ENCODE measurements at places on chromosomes 11 and 22. TPM values are rescaled to one million over a fixed set of nuclear protein-coding genes. Genes with fewer than 3 reads are reported as not detected.

MS4A6E gene
- not detected for total RNA-seq

CRACR2B gene
- 5.0 TPM for total RNA-seq

PICALM gene
- 84.8 TPM for total RNA-seq

KIRREL3 gene
- 11.6 TPM for total RNA-seq

CSNK2A3 gene
- 1.8 TPM for total RNA-seq

IL18BP gene
- 3.6 TPM for total RNA-seq

FAM227A gene
- total RNA-seq = 0.64 TPM

OR4A16 gene
- not detected for total RNA-seq

APOBEC3B gene
- total RNA-seq = 28.4 TPM

CD82 gene
- total RNA-seq = 7.0 TPM

NNMT gene
- total RNA-seq = 379 TPM

GAB4 gene
- not detected for total RNA-seq

FOLH1 gene
- total RNA-seq = not detected

CLTCL1 gene
- total RNA-seq = 3.6 TPM

CCND1 gene
- total RNA-seq = 209 TPM

NUDT8 gene
- total RNA-seq = 14.5 TPM

LDHAL6A gene
- total RNA-seq = not detected

WNT7B gene
- 82.3 TPM for total RNA-seq

WNT11 gene
- total RNA-seq = 1.4 TPM

TUBA8 gene
- 0.25 TPM for total RNA-seq

GLB1L3 gene
- 0.05 TPM for total RNA-seq

KRTAP5-10 gene
- not detected for total RNA-seq

CARD18 gene
- total RNA-seq = not detected

CLDN5 gene
- not detected for total RNA-seq

ZNF280A gene
- 3.5 TPM for total RNA-seq

MYO18B gene
- total RNA-seq = 0.07 TPM

XKR3 gene
- not detected for total RNA-seq

SCGB1D2 gene
- total RNA-seq = not detected

MYRF gene
- 20.8 TPM for total RNA-seq

EXPH5 gene
- total RNA-seq = 0.03 TPM

NXPE4 gene
- total RNA-seq = not detected

MIOX gene
- total RNA-seq = not detected

FAT3 gene
- total RNA-seq = 0.59 TPM

IL10RA gene
- total RNA-seq = 0.07 TPM

PKNOX2 gene
- total RNA-seq = not detected

VWCE gene
- 0.61 TPM for total RNA-seq

NTM gene
- total RNA-seq = not detected

IFITM10 gene
- 2.1 TPM for total RNA-seq

CTSF gene
- 34.5 TPM for total RNA-seq

CCDC81 gene
- 0.33 TPM for total RNA-seq

GGT5 gene
- total RNA-seq = 2.7 TPM

UCP3 gene
- total RNA-seq = 1.2 TPM

GAL gene
- 17.0 TPM for total RNA-seq

OR2AG1 gene
- not detected for total RNA-seq

OR10G7 gene
- total RNA-seq = not detected

RFPL2 gene
- total RNA-seq = 0.13 TPM

USP2 gene
- 0.68 TPM for total RNA-seq

JAML gene
- total RNA-seq = not detected

TRIM49D2 gene
- total RNA-seq = not detected

PTPRCAP gene
- 0.15 TPM for total RNA-seq

ANO9 gene
- total RNA-seq = 0.88 TPM

MOGAT2 gene
- total RNA-seq = not detected

All from A549 treated with GW870086 at 1 μM for 4 hours (cell line).